Stimulated activated CD4-positive, alpha-beta T cell treated with anti-CD3 and anti-CD28 coated beads, Interleukin-15, amount 100 ng/mL, for 1 hour (primary cell): ENCODE measurements at places on chromosomes 1 and 21.

GRCh38 chr1:87089823-87090222 lies 175.4 kb downstream of the HS2ST1 start:
- no peak for DNase-seq

DNA sequence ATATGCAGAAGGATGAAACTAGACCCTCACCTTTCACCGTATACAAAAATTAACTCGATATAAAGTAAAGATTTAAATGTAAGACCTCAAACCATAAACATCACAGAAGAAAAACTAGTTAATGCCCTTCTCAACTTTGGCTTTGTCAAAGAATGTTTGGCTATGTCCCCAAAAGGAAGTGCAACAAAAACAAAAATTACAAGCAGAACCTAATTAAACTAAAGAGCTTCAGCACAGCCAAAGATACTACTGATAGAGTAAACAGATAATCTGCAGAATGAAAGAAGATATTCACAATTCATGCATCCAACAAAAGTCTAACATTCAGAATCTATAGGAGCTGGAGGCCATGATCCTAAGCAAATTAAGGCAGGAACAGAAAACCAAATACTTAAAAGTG lies 824.6 kb upstream of the NEGR1 start:
- no peak for DNase-seq

GRCh38 chr1:21292984-21293536 lies 2.8 kb upstream of the ECE1 start:
- no peak for DNase-seq

DNA sequence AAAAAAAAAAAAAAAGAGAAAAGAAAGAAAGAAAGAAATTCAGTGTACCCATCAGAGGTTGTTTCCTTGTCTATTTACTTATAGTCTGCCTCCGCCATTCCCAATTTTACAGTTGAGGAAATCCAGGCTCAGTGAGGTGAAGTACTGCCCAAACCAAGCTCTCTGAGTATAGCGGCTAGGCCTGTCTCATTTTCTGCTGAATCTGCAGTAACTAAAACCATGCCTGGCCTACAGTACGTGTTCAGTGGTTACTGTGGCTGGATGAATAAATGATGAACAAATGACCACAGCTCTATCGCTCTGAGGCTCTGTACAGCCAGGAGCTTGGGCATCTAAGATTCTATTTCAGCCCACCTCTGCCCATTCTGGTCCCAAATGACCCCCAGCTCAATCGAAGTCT lies 24.3 kb downstream of the RAP1GAP start:
- no peak for DNase-seq

GRCh38 chr1:99672038-99672437 lies 26.1 kb downstream of the PALMD start:
- no peak for DNase-seq

- DNase-seq: peak; percentile 21
These were observed 9.7 kb downstream of the OR2B11 start for GRCh38 chr1:247448107-247448791.

DNA sequence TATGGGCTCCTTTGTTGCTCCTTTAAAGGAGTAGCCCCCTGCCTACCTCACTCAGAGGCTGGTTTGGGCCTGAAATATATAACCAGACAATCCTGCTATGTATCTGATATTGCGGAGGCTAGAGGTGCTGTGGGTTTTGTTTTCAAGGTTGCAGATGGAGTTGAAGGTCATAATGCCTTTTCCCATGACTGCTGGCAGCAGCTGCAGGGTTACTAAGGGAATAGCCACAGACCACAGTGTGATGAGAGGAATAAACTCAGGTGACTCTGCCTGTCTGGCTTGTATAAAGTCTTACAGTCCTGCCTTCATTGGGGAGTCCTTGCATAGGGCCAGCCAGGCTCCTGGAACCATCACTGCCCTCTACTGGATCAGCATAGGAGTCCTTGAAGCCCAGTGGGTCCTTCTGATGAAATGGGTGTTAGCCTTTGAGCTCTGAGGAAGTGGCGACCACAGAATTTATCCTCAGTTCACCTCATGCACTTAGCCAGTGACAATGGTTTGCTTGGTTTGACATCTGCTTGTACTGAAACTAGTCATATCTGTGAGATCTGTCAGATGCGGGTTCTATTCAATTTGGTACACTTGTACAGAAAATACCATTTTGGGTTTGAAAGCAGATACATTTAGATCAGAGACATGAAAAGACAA lies 174.4 kb upstream of the HMCN1 start:
- DNase-seq: no peak

- DNase-seq: no peak
These were observed 7.7 kb downstream of the UBR4 start for GRCh38 chr1:19202396-19202795.

- no peak for DNase-seq
These were observed 9.9 kb downstream of the S100A11 start for GRCh38 chr1:152026895-152027294.
